ENCODE measurements at places on chromosomes 13 and 19.

DNA sequence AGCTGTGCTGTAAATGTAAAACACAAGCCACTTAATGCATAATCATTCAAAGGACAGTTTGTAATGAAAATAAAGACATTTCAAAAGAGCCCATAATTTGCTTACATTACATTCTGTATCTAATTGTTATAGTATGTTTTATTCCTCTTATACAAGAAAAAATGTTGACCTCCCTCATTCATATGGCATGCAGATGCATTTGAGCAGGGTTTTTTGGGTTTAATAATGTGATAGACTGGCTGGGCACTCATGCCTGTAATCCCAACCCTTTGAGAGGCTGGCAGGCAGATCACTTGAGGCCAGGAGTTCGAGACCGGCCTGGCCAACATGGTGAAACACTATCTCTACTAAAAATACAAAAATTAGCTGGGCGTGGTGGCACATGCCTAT, 11.6 kb upstream of the ARL11 start:
- ATAC-seq = no peak

- ATAC-seq = no peak
Observed at GRCh38 chr19:35528218-35529038, at the start of gene SBSN. SBSN (minus strand) TSS chr19:35528311; CDS start chr19:35528281, 30 bp downstream.

DNA sequence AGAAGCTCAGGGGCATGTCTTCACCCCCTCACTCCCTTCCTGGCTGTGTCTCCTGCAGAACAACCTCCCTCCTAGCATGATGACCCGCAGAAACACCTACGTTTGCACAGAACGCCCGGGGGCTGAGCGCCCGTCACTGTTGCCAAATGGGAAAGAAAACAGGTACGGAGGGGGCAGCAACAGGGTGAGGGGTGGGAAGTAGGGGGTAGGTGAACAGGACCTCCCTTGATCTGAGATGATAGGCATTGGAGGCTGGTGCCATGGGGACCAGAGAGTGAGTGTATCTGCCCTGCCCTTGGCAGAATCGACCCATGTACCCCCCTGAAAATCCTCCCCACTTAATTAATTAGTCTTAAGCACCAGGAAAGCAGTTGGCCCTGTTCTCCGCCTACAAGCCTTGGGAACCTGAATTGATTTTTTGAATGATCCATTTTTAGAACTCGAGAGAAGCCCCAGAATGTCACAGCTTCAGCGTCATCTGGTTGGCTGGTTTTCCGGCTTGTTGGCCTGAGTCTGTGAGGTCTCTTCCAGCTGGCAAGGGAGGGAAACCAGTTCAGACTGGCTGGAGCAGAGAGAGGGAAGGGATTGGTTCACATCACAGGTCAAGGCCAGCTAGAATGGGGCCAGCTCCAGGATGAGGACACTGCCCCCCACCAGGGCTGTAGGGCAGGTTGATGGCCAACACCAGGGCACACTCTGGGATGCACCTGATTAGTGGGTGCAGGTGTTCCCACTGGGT, 28.2 kb downstream of the CKM start:
- ATAC-seq = no peak

DNA sequence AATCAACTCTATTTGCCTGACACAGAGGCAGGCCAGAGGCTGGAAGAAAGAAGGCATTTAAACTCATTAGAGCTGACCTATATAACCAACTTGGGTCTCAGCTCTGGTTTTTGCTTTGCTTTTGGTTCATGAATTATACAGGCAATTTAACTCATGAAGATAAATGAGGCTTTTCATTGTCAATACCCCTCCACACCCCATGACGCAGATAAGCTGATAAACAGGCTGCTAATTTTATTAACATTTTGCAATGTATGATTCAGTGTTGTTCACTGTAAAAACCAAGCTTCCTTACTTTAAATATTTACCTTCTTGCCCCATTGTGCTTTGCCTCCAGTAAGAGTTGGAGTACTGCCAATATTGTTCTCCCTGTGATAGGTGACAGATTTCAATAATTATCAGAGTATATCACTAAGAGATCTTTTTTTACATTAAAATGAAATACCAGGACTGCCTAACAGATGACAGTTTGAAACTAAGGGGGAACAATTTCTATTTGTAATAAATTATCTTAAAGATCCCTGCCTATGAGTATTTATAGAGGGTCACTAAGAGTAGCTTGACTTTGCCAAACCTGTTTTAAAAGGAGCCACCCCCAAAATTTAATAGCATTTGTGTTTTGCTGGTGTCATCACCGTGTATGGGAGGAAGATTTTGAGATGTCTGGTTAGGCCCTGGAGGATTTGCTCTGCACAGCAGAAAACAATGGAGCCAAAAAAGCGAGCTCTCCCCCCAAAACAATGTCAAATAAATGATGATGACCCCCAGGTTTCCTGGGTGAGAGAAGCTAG, 472.7 kb upstream of the NBEA start:
- peak; percentile 39 for ATAC-seq

DNA sequence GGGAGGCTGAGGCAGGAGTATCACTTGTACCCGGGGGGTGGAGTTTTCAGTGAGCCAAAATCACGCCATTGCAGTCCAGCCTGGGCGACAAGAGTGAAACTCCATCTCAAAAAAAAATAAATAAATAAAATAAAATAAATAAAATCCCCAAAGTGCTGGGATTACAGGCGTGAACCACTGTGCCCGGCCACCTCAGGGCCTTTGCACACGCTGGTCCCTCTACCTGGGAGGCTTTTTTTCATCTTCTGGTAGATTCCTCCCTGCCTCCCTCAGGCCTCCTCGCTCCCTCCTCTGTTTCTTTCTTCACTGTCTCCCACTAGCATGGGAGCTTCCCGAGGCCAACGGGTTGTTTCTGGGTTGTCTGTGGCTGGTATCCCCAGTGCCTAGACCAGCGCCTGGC, 15.1 kb downstream of the MYBPC2 start:
- no peak for ATAC-seq

DNA sequence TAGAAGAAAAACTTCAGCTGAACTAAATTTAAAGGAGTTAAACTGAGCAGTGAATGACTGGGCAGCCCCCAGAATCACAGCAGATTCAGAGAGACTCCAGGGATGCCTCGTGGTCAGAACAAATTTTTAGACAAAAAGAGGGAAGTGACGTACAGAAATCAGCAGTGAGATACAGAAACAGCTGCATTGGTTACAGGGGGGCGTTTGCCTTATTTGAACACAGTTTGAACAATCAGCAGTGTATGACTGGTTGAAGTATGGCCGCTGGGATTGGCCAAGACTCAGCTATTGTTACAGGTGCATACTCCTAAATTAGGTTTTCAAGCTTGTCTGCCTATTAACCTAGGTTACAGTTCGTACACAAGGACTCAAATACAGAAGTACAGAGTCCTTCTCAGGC, 2.2 kb upstream of the SPRYD7 start:
- no peak for ATAC-seq

GRCh38 chr13:80054806-80055205, 286.1 kb downstream of the SPRY2 start:
- ATAC-seq = no peak

DNA sequence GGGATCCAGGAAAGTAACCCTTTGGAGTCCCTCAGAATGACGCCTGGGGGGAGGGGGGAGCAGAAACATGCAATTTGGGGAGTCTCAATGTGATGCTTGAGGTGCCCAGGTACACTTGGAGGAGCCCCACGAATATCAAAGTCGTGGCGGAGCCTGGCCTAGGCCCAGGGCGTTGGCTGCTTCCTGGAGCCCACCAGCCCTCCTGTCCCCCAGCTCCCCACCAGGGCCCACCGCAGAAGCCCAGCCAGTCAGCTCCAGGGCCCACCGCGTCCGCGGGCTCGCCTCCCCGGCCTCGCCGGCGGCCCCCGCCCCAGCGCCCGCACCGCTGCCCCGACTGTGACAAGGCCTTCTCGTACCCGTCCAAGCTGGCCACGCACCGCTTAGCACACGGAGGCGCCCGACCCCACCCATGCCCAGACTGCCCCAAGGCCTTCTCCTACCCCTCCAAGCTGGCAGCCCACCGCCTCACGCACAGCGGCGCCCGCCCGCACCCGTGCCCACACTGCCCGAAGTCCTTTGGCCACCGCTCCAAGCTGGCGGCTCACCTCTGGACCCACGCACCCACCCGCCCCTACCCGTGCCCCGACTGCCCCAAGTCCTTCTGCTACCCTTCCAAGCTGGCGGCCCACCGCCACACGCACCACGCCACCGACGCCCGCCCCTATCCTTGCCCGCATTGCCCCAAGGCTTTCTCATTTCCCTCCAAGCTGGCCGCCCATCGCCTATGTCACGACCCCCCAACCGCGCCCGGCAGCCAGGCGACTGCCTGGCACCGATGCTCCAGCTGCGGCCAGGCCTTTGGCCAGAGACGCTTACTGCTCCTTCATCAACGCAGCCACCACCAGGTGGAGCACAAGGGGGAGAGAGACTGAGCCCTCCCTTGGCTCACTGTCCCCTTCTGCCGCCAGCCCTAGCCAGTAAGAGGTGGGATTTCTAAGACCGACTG, 2.1 kb downstream of the ZNF575 start:
- ATAC-seq = no peak

GRCh38 chr13:97318532-97318931, 96.4 kb downstream of the MBNL2 start:
- no peak for ATAC-seq

DNA sequence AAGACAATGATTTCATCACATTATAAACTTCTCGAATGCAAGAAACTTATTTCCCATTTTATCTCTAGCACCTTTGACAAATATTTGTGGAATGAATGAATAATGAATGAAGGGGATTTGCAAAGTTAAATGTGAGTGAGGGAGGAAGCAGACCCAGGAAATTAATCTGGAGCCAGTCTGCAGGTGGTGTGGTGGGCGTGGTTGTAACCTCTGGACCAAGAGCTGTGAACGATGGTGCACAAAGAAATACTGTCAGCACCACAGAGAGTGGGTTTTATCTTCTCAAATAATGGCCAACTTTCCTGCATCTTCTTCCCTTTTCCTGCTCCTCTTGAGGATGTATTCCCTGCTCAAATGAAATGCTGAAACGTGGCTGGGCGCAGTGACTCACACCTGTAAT, 11.0 kb upstream of the ZNF792 start:
- no peak for ATAC-seq

DNA sequence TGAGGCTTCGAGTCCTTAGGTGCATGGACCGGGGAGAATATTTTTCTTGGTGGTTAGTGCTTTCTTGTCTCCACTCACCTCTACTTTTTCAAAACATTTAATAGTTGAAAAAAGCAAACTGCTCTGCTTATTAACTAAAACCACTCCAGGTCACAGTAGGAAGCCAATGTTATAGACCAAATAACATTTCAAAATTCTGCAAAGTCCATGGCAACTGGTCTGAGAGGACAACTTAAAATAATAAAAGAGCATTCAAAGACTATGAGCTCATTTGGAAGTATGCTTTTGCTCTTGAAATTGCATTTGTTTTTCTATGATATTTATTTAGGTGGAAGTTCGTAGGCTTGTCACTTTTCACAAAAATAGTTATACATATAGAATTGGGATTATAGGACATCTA, 483.0 kb downstream of the DCT start:
- no peak for ATAC-seq

GRCh38 chr13:58865286-58865685, 1233.7 kb downstream of the PCDH17 start:
- no peak for ATAC-seq

GRCh38 chr19:46984077-46985010, 35.3 kb upstream of the NPAS1 start:
- no peak for ATAC-seq

GRCh38 chr13:76711550-76712182, 174.5 kb downstream of the KCTD12 start:
- ATAC-seq = peak; percentile 97

GRCh38 chr13:111519490-111520170, 199.2 kb downstream of the TEX29 start:
- ATAC-seq = no peak

GRCh38 chr13:92480387-92480786, 746.2 kb upstream of the GPC6 start:
- ATAC-seq = no peak

DNA sequence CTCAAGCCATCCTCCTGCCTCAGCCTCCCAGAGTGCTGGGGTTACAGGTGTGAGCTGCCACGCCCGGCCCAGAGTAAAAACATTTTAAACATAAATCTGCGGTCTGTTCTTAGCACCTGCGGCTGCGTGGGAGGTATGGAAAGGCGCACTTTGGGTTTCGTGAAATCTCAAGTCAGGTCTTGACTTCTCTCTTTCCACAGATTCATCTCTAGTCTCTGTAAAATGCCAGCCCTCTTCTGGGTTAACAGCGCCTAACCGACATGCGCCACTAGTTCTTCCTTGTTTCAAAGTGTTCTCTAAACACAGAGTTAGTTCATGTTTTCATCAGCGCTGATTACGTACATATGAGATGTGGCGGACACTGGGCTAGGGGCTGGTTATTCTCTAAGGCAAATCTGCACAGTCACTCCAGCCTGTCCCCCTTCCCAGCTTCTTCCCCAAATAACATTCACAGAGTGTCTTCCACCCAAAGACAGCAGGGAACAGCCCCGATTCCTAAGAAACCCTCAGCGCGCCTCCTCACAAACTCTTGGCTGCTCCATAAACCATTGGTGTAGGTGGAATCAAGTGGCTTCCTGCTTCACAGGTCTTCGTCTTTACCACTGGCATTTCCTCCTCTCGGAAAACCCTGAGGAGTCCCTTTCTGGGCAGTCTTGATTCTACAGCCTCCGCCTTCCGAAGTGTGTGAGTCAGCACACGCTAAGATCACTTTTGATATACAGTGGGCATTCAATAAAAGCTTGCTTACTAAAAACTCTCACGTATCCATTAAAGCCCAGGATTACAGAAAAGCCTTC, 1.4 kb downstream of the PARP4 start:
- ATAC-seq = peak; percentile 79

GRCh38 chr13:39536906-39537305, 66.1 kb downstream of the LHFPL6 start:
- no peak for ATAC-seq

DNA sequence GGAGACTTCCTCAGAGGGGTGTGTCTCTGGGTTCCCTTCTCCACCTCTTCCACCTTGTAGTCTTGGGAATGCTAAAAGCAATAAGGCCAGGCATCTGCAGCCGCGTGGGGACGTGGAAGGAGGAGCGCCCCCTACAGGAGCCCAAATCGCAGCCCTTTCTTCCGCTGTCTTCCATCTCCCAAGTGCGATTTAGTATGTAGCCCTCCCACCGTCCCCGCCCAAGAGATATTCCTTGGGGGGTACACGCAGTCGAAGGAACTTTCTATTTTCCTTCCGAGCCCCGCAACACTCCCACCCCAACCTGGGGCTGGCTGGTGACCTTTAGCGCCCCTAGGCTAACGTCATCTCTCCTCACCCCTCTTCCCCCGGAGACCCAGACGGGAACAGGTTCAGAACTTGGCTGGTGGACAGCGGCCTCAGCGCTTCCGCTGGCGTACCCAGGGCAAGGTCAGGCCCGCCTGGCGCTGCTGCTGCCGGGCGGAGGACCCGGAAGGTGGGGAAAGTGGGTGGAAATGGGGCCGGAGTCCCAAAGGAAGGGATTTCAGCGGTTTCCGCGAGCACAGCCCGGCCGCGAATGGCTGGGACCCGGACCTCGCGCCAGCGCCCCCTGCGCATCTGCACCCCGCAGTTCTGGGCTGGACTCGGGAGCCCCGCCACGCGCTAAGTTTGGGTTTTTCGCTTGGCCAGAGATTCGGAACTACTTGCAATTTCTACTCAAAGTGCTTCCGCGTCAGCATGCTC, 2.1 kb upstream of the PCDH8 start:
- ATAC-seq = peak; percentile 86
